Myocyte (in vitro differentiated cells): ENCODE measurements at places on chromosomes 7 and 10. TPM values are rescaled to one million over a fixed set of nuclear protein-coding genes. Genes with fewer than 3 reads are reported as not detected.
A peak's percentile ranks its signal among the peaks of the same experiment; 100 is the strongest.

GRCh38 chr7:27424749-27425148 lies 182.1 kb downstream of the EVX1 start:
- DNase-seq = no peak

Gene INTS15
- 26.2 and 33.3 TPM in 2 replicates for total RNA-seq

Gene RBP3
- total RNA-seq = not detected in 2 replicates

DNA sequence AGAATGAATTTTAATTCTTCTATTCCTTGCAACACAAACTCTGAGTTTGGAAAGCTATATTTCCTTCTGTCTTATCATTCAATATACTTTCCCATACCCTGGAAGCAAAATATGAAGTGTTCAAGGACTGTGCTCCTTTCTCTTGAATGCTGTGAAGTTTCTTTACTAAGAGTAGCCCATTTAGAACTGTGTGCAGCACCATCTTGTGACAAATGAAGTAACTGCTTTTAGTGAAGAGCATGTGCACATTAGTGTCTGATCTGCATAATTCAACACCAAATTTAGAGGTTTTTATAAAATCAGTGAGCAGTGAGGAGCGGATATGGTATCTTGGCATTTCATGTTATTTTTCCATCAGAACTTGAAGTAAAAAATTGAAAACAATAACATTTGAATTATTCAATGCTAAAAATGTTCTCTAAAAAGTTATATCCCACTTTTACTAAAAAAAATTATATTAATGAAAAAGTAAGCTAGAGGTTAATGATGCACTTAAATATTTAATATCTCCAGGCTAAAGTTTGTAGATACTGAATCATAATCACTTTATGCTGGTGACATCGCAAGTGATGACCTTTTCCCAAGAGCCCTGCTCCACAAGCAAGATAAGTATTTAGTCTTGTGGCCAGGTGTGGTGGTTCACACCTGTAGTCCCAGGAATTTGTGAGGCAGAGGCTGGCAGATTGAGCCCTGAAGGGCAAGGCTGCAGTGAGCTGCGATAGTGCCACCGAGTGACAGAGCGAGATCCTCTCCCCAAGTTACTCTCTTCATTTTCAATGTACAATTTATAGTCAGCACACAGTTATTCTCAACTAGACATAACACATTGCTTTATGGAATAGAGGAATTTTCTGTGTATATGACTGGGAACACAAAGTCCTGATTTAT lies 108.8 kb upstream of the PCLO start:
- peak; percentile 50 for DNase-seq

DNA sequence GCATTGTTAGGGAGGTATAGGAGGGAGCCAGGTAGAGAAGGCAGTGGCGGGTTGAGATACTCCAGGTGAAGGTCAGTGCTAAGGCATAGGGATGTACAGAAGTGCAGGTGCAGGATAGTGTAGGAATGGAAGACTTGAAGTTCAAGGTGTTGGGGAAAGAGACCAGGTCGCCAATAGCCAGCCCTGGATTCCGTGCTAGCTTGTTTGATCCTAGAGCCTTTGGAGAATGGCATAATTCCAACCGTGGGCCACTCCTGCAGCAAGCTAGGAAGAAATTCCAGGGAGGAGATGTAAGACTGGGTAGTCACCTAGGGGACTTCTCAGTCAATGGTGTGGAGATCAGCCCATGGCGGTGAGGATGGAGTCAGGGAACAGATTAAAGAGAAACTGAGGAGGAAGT lies 272.7 kb downstream of the RPS24 start:
- DNase-seq = no peak

Gene AASS
- total RNA-seq = 20.1 and 23.6 TPM in 2 replicates

DNA sequence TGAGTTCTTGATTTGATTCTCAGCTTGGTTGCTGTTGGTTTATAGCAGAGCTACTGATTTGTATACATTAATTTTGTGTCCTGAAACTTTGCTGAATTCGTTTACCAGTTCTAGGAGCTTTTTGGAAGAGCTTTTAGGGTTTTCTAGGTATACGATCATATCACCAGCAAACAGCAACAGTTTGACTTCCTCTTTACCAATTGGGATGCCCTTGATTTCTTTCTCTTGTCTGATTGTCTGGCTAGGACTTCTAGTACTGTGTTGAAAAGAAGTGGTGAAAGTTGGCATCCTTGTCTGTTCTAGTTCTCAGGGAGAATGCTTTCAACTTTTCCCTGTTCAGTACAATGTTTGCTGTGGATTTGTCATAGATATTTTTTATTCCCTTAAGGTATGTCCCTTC lies 86.2 kb downstream of the PLXDC2 start:
- DNase-seq = no peak

Gene CD36
- total RNA-seq = 38.8 and 46.2 TPM in 2 replicates

Gene SYT15
- 0.03 TPM in 1 of 2 replicates, not detected in the other for total RNA-seq

Gene COPG2
- total RNA-seq = 60.6 and 68.8 TPM in 2 replicates
